ENCODE measurements at places on chromosomes 5 and 9.

- DNase-seq, result no peak
Observed at GRCh38 chr5:9231842-9232241, 314.0 kb downstream of the SEMA5A start.

GRCh38 chr5:154610321-154611154 lies 132.5 kb upstream of the HAND1 start:
- peak; percentile 89 for DNase-seq

DNA sequence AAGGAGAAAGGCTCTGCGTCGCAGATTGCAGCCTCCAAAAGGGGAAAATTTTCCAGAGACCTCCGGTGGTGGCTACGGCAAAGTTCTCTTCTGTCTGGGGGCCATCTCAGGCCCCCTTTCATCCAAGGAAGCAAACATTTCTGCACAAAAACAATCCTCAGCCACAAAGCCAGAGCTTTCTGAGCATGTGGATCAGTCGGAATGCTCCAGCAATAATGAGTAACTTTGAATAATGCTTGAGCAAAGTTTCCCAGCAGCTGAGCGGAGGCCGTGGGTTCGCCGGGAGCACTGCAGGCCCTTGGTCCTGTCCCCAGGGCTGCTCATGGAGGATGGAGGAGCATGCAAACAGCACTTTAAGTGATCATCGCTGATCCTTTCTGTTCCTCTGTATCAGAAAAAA lies 60.2 kb upstream of the UNC5A start:
- DNase-seq, result no peak

GRCh38 chr5:169347786-169348185 lies 46.8 kb upstream of the SLIT3 start:
- no peak for DNase-seq

DNA sequence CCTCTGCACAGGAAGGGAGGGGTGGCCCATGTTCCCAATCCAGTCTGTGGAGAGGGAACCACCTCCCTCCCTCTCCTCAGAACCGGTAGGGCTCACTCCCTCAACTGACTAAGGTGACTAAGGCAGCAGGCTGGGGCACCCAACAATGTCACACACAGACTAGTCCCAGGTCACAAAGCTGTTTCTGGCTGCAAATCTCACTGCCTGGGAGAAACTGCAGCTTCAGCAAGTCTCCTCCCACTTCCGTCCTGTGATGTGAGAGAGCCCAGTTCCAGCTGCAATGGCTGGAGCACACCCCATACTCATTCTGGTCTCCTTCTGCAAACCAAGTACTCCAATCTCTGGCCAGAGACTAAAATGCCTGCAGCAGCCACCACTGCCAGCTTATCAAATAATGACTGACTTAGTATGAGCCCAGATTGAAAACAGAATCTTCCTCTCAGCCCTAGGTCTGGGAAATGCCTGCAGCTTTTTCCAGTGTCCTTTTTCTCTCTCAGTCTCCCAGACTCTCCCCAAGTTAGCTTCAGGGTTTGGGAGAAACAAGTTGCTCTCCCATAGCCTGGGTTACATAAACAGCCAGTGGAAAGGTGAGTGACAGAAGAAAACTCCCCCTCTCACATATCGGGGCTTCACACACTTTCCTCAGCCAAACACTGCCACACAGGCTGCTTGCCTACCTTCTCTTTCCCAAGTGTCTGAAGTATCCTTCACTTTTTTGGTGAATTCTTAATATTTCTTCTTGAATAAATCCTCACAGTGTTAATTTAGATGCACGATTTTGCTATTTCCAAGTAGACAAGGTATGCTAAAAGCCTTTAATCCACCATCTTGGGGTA lies 247.4 kb upstream of the RASA1 start:
- DNase-seq, result peak; percentile 31

- peak; percentile 76 for DNase-seq
Observed at GRCh38 chr5:110086658-110087388, 397.1 kb downstream of the MAN2A1 start.

DNA sequence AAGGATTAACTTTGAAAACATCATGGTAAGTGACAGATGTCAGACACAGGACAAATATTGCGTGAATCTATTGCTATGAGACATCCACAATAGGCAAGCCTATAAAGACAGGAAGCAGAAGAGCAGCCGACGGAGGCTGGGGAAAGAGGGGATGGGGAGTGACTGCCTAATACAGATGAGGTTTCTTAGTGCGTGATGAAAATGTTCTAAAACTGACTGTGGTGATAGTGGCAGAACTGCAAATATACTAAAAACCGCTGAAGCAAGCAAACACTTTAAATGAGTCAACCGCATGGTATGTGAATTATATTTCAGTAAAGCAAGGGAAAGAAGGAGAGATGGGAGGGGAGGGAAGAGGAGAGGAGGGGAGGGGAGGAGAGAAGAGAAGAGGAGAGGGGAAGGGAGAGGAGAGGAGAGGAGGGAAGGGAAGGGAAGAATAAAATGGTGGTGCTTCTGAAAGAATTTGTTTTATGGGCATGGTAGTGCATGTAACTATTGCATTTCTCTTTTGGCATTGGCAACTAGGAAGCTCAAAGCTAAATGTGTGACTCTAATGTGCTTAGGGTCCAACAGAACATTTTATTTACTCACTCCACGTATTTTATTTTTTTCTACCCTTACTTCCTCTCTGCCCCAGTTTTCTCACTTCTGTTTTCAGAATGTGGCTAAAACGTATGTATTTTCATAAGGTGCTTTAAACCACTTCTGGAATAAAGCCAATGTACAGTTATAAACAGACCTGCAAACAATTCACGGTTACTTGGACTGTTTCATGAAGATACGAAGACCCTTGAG lies 21.3 kb downstream of the AKNA start:
- peak; percentile 44 for DNase-seq

- DNase-seq, result no peak
Observed at GRCh38 chr5:108003178-108003577, 332.4 kb upstream of the EFNA5 start.

Data from activated CD4-positive, alpha-beta T cell treated with anti-CD3 and anti-CD28 coated beads for 48 hours (primary cell).